GF-D8 (cell line): ENCODE measurements at places on chromosomes 5 and 9.

DNA sequence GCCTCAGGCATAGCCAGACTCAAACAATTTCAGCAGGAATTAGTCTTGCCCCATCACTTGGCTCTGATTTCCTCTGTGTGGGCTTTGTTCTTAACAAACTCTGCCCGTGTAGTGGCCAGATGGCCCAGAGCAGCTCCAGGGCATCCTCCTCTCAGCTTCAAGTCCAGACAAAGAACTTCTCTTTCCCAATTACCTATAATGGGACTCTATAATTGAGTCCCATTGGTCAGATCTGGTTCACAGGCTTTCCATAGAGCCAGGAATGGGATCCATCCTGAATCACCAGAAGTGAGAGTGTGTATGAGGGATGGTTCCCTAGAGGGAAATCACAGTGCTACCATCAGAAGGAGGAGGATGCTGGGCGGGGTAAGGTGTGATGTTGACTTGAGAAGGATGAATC is 515.8 kb downstream of the KIF4B start:
- DNase-seq, result no peak

GRCh38 chr9:35861161-35861897 is 8.9 kb downstream of the OR13J1 start:
- DNase-seq, result no peak

- DNase-seq, result no peak
Measured at GRCh38 chr5:61697809-61698558, 365.9 kb downstream of the ZSWIM6 start.

DNA sequence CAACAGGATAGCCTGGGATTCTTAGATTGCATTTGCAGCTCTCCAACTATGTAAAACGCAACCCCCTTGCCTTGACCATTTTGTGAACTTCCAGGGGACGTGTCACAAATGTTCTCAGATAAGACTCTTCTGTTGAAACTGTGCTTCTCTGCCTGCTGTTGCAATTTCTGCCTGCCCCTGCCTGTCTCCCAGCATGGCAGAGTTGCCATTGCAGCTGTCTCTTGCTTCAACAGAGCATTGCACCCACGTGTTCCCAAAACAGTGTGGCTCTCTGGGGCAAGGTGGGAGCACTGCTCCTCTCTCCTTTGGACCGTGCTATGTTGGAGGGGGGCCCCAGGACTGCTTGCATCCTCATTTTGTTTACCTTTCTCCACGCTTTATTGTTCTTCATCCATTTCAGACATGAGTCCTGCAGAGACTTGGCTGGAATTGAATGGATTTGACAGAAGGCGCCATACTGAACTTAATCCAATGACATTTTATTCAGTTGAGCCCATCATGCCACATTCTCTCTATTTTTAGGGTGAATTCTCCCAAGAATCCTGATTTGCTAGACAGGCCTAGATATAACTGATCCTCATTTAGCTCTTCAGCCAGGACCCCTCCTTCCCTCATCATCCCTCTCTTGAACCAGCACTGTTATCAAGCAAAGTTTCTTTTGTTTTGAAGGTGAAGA is 90.7 kb downstream of the MAT2B start:
- DNase-seq, result no peak

DNA sequence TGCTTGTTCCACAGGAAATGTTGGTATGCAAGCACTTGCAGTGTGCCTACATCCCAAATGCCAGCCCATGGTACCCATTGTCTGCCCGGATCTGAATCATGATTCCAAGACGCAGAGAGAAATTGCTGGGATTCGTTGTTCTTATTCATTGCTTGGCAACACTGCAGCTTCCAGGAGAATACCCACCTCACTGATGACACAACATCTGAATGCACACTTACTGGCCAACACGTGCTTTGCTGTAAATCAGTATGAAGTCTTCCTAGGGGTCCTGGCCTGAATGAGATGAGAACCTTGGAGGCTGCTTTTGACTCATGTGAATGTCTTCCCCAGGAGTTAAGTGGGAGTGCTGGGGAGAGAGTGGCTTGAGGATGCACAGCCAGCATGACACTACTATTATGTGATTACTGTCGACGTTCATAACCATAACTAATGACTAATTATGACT is 11.6 kb downstream of the SRD5A1 start:
- DNase-seq, result no peak

DNA sequence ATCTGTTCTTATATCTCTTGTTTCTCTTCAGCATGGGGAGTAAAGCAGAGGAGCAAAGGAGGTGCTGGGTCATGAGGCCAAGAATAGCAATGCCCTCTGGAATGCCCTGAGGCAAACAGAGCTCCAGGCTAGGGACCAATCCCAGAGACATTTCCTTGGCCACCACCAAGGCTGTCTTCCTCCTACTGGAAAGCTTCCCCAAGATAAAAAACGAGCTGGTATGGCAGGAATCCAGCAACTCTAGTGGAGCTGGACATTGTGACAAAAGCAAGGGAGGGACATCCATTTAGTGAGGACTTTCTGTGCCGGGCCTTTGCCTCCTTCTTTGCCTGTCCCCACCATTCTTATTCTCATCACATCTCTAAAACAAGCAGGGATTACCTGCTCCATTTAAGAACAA is 161.6 kb downstream of the ASTN2 start:
- DNase-seq, result no peak

GRCh38 chr9:133666845-133667244 is 30.7 kb downstream of the DBH start:
- DNase-seq, result no peak

- no peak for DNase-seq
Measured at GRCh38 chr9:130286072-130286770, 20.7 kb downstream of the HMCN2 start.

DNA sequence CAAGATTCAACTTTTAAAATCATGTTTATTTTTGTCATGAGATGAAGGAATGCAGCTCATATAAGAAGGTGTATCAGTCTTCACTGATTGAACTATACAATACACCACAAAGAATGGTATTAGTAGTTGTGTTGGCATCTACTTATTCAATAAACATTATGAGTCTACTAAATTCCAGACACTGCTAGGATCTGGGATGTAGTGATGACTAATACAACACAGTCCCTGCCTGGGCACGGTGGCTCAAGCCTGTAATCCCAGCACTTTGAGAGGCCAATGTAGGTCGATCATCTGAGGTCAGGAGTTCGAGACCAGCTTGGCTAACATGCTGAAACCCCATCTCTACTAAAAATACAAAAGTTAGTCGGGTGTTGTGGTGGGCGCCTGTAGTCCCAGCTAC is 171.4 kb upstream of the NFIB start:
- DNase-seq, result no peak

DNA sequence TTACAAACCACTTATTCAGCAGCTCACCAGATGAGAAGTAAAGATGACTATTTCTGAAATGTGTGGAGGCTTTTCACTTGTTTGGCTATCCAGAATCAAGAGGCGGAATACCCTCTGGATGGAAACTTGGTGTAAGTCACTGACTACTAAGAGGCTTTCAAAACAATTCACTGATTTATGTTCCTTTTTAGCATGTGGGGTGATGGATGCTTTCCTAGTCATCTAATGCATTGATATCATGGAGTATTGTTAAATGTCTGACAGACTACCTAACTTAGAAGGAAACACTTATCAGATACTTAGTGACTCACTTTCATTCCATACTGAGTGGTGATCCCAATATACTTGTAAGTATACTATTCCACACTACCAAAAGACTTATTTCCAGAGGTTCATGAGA is 141.4 kb downstream of the PLK2 start:
- no peak for DNase-seq

DNA sequence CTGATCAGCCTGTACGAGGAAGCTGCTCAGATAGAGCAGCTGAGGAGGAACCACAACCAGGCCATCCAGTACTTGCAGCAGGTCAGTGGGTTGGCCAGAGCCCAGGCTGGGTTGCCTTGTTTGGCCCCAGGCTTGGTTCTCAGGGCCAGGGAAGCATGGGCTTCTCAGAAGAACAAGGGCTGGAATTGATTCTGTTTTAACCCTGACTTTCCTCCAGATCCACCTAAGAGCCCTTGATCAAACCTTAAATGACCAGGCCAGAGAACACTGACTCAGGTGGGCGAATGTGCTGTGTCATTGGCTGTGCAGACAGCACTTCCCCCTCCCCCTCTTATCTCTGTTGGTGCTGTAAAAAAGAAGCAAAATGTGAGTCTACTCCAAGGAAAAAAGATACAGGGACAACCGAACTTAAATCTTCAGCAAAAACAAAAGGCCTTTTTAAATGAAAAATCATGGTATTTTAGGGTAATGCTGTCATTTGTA is 28.1 kb downstream of the TTC23L start:
- DNase-seq, result no peak

DNA sequence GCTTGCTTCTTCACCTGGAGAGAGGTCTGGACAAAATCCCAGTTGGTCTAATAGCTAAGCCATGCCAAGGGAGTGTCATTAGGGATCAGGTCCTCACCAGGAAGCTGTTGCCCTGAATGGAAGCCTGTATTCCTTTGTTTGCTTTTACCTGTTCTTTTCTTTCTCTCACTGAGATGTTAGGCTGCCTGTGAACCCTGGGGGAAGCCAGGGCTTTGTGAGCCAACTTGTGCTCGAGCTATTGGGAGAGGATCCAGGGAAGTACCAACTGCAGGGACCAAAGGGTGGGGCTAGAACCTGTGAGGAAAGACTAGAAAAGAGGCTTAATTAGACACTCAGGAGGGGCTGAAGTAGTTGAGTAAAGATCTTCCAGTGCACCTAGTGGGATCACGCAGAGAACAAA is 451.2 kb upstream of the TLE4 start:
- DNase-seq, result no peak

- DNase-seq, result no peak
Measured at GRCh38 chr9:116081435-116082115, 72.0 kb upstream of the PAPPA start.

GRCh38 chr5:147454996-147455677 is 54.7 kb downstream of the DPYSL3 start:
- no peak for DNase-seq

GRCh38 chr9:114301798-114302565 is 20.9 kb upstream of the ORM1 start:
- no peak for DNase-seq

GRCh38 chr5:151414536-151414935 is 32.9 kb upstream of the SLC36A1 start:
- no peak for DNase-seq

GRCh38 chr5:65191554-65192135 is 290.1 kb downstream of the ADAMTS6 start:
- DNase-seq, result no peak

- no peak for DNase-seq
Measured at GRCh38 chr5:124839371-124839998, 93.0 kb upstream of the ZNF608 start.

DNA sequence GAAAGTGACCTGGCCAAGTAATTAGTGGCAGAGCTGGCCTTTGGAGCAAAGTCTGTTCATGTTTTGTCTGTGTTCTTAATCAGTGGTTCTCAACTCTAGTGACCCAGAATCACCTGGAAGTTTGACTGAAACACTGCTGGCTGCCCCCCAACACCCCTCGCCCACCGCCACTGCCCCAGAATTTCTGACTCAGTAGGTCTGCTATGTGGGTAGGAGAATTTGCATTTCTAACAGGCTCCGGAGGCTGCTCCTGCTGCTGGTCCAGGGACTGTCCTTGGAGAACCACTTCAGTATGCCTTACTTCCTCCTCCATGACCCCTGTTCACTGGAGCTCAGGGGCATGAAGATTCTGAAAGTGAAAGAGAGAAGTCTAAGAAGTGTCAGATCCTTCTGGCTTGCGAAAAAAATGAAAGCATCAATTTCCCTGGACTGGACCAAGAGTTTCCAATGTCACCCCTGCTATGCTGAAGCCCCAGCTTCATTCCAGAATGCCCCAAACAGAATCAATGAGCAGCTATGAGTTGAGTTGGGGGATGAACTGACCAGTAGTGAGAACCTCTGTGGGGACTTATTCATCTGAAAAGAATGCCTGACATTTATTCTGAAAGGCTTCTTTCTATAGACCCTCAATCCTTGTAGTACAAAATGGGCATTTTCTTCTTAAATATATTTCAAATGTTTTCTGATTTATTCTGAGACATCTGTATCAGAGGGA is 20.8 kb upstream of the COL15A1 start:
- no peak for DNase-seq

GRCh38 chr9:68498816-68499215 is 41.9 kb downstream of the TMEM252 start:
- no peak for DNase-seq

DNA sequence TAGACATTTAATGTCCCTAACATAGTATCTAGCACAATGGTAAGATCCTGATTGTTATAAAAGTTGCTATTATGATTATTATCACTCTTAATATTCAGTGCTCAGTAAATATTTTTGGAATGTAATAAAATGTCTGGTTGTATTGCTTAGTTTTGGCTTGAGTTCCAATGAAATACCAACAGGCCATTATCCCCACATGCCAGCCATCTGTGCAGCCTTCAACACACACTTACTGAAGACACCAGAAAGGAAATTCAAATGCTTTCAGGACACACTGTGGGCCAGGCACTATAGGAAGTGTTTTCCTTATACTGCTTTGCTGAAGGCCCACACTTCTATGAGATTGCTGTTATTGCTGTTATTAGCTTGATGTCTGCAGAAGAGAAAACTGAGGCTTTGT is 157.5 kb downstream of the TRIM32 start:
- DNase-seq, result no peak

- DNase-seq, result no peak
Measured at GRCh38 chr9:21680590-21680989, 121.8 kb upstream of the MTAP start.

GRCh38 chr5:160547872-160548271 is 126.2 kb downstream of the PTTG1 start:
- no peak for DNase-seq

DNA sequence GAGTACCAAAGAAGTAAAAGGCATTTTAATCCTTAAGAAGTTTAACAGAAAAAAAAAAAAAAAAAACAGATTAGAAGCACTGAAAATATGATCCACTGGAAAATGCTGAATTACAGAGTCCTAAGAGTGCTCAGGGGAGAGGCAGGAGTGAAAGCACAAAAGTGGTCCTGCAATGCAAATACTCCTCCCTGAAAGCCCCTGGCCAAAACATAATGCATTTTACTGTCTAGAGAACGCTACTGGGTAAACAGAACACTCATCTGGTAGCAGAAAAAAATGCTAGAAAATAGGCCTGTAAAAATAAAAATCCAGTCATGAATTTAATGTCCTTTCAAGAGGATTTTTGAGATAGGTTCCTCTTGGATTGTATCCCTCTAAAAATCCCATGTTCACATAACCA is 81.9 kb downstream of the ADAMTS12 start:
- DNase-seq, result no peak

DNA sequence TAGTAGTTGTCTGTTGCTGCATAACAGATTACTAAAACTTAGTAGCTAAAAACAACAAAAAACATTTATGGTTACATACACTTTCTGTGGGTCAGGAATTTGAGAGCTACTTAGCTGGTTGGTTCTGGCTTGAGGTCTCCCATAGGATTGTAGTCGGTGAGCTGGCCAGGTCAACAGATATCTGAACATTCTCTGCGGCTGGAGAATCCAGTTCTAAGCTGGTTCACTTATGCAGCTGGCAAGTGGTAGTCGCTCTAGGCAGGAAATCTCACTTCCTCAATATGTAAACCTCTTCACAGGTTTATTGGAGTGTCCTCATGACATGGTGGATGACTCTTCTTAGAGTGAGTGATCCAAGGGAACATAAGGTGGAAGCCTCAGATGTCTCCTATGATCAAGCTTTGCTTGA is 65.7 kb upstream of the TNFAIP8 start:
- DNase-seq, result peak; percentile 41

GRCh38 chr5:112388739-112389138 is 30.3 kb downstream of the EPB41L4A start:
- no peak for DNase-seq

GRCh38 chr9:124897570-124898460 is 35.9 kb downstream of the ARPC5L start:
- DNase-seq, result no peak

GRCh38 chr9:137406876-137407589 is 15.9 kb downstream of the EXD3 start:
- DNase-seq, result no peak

- DNase-seq, result no peak
Measured at GRCh38 chr5:114062932-114063867, 298.7 kb upstream of the KCNN2 start.
